ENCODE measurements at places on chromosomes 2 and 18.

DNA sequence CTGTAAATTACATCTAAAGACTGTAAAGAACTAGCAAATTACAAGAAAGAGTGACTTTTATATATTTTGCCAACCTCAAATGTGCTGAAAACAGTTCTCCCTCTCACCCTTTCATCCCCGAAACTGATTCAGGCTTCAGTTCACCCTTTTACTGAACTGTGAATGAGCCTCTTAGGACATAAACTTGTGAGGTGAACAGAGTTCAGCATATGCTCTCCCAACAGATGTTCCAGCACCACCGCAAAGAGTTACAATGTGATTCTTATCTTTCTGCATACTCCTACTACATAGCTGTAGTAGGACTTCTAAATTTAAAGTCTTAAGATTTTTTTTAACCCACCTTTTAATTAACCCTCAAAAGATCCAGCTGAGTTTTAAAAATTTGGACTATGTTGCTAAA is 1.2 kb upstream of the ZCCHC2 start:
- no peak for DNase-seq

DNA sequence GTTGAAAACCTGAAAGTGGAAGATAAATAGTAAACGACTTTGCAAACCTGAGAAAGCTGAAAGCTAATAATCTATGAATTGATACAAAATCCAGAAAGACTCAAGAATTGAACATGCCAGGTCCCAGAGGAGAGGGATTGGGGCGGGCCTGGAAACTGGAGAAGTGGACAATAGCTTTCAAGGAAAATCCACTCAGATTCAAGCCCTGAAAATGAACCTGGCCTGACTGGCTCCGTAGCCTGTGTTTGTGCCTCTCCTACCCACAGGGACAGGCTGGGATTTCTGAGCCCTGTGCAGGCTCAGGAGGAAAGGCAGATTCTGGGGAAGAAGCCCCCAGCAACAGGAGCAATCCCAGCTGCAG is 274.8 kb upstream of the HS6ST1 start:
- no peak for DNase-seq

DNA sequence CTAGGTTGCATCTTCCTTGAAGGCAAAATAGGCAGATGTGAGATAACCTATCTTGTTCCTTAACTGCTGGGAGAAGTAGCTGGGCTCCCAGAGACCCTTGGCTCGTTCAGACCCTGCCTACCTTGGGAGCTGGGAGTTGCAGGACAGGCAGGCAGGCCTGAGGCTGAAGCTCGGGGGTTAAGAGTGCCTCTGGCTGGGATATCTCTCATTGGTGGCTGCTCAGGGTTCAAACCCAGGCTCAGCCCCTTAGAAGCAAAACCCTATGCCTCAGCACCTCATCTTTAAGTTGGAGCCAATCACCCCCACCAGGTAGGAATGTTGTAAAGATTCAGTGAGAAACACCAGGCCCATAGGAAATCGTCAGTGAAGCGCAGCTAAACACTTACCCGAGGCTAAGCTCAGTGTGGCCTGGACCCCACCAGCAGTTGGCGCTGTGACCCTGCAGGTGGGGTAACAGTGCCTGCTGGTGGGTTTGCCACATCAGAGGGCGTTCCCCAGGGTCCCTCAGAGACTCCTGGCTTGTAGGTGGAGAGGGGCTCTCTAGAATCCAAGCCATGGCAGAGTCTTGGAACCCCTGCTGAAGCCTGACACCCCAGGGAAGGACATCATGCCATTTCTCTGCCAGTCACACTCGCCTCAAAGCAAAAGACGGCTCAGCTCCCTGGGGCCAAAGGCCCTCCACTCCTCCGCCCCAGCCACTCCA is 54.6 kb upstream of the GPR17 start:
- DNase-seq, result peak; percentile 32

- DNase-seq, result no peak
Observed at GRCh38 chr2:150410809-150411208, 76.7 kb downstream of the RND3 start.

- DNase-seq, result no peak
Observed at GRCh38 chr2:32262105-32262504, 2.6 kb downstream of the NLRC4 start.

- DNase-seq, result no peak
Observed at GRCh38 chr2:10165861-10166675, 43.5 kb downstream of the RRM2 start.

GRCh38 chr2:109057686-109058085 is 68.7 kb upstream of the EDAR start:
- DNase-seq, result no peak

GRCh38 chr18:59144483-59144882 is 4.8 kb downstream of the SEC11C start:
- DNase-seq, result no peak

DNA sequence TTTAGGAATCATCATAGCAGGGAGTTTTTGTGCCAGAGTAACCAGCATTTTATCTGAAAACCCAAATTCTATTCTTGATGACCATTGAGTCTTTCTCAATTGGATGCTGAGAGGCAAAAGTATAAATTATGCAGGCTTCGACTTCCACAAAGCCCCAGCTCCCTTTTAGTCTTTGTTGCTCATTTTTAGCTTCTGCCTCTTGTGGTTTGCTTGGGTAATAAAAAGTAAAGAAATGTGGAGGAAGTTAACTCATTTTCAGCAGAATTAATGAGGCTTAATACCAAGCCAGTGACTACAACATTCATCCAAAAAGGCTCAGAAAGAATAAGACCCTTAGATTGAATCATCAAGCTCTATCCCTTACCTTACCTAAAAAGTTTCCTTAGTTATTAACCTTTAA is 18.6 kb downstream of the ERMN start:
- DNase-seq, result peak; percentile 35

DNA sequence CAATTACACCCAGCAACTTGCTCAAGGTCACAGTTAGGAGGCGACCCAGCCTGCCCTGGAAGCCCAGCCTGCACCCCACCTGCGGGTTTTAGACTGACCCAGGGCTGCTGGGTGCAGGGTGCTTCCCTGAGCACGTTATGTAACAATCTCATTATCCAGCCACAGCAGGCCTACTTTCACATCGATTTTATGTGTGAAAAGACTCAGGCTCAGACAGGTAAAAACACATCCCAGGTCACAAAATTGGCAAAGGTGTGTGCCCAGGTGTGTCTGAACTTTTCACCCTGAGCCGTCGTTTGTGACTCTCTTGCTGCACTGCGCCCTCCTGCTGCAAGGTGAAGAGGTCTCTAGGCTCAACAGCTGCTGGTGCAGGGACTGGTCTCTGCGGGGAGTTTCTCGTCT is 668.2 kb upstream of the HS6ST1 start:
- no peak for DNase-seq

- no peak for DNase-seq
Observed at GRCh38 chr2:99481941-99482340, 7.9 kb downstream of the REV1 start.

GRCh38 chr2:28545590-28546200 is 49.8 kb downstream of the PLB1 start:
- DNase-seq, result no peak

GRCh38 chr2:231297108-231297908 is 98.2 kb upstream of the B3GNT7 start:
- DNase-seq, result peak; percentile 6

GRCh38 chr2:127649684-127650040 is 3.7 kb downstream of the GPR17 start:
- peak; percentile 64 for DNase-seq

GRCh38 chr2:16272038-16272788 is 331.9 kb downstream of the MYCN start:
- DNase-seq, result no peak

- DNase-seq, result no peak
Observed at GRCh38 chr18:61531182-61531581, 198.0 kb downstream of the CDH20 start.

GRCh38 chr2:100745604-100746003 is 74.3 kb upstream of the NPAS2 start:
- DNase-seq, result no peak

- DNase-seq, result no peak
Observed at GRCh38 chr18:23503963-23504344, 643 bp downstream of the RMC1 start.

GRCh38 chr2:69594341-69594740 is 49.2 kb downstream of the AAK1 start:
- peak; percentile 17 for DNase-seq

DNA sequence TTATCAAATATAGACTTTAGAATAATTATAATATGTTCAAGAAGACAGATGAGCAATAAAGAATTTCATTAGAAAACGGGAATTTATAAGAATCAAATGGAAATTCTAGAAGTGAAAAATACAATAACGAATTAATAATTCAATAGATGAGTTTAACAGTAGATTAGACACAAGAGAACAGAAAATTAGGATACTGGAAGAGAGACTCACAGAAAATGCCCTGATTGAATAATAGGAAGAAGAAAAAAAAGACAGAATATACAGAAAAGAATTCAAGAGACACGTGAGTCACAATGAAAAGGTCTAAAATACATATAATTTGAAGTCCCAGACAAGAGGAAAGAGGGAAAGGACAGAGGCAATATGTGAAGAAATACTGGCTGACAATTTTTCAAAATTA is 354.7 kb downstream of the CLIP4 start:
- no peak for DNase-seq

DNA sequence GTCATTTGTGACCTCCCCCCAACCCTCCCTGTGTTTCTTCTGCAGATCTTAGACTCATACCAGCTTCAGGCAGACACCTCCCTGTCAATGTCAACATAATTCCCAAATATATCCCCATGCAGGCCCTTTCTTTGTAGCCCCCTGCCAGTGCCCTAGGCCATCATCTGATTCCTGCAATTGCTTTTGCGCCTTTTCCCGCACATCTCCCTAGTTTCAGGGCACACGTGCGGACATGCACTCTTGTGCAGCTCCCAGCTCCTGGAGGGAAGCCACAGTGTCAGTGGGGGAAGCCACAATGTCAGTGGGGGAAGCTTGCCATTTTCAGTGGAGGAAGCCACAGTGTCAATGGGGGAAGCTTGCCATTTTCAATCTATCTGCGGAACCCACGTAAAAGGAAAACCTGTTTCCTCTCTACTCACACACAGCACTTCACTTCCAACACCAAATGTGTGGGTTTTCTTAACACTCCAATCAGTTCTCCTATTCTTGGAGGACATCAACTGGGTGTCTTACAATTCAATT is 256.4 kb downstream of the ACKR3 start:
- DNase-seq, result no peak

DNA sequence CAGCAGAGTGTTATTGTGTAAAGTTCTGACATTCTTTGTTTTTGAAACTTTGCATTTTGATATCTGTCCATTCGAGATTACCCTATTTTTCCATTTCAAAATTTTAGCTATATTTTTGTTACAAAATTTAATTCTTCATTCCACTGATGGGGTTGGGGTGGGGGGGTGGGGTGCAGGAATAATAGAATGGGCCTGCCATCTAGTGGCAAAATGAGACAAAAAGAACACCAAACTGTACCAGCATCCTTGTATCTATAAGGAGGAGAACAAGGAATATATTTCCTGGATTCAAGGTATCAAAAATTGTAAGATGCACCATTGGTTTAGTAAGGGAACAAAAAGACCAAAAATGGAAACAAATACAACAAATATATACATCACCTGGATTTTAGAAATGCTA is 27.9 kb upstream of the TTR start:
- DNase-seq, result no peak

- DNase-seq, result no peak
Observed at GRCh38 chr2:41644936-41645335, 402.9 kb upstream of the PKDCC start.

- no peak for DNase-seq
Observed at GRCh38 chr2:105188343-105188742, 53.2 kb upstream of the GPR45 start.

DNA sequence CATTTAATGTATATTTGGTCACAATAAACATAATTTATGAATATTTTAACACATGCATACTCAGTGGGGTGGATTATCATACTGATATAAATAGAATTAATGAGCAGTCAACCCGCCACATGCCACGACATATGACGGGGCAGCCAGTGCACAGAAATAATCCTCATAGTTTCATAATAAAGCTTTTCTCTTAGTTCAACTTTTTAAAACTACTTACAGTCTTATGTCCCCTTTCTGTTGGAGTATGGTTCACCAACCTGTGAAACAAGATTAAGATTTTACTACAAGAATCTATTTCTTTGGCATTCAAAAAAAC is 75.6 kb upstream of the ETAA1 start:
- no peak for DNase-seq

DNA sequence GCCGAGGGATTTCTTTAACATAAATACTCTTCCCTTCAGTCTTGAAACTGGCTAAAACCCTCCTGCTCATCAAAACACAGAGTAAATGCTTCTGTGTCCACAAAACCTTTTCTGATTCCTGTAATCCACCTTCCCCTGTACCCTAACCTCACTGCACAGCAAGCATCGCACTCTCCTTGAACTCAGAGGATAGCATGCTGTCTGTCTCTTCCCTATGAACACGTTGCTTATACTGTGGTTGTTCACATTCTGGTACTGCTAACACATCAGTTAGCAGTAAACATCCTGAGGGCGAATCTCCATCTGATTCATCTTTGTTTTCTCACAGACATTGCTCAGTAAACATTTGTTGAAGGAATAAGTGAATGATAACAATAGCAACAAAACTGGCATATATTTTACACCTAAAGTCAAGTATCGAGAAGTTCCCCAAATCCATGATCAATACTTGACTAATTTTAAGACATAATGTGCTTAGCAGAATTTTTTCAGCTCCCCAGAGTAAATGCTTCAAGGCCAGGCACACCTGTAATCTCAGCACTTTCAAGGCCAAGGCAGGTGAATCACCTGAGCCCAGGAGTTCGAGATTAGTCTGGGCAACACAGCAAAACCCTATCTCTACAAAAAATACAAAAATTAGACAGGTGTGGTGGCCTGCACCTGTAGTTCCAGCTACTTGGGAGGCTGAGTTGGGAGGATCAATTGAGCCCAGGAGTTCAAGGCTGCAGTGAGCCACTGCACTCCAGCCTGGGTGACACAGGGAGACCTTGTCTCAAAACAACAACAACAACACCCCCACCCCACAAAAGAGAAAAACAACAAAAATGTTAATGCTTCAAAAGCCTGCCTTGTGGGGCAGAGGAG is 45.6 kb upstream of the LPIN2 start:
- DNase-seq, result no peak

GRCh38 chr18:46767217-46767616 is 10.4 kb upstream of the ST8SIA5 start:
- DNase-seq, result no peak

GRCh38 chr18:57863706-57864105 is 60.6 kb upstream of the ATP8B1 start:
- DNase-seq, result no peak

All from GM04504 (cell line).